ENCODE measurements at places on chromosomes 7 and 10.

GRCh38 chr10:94524146-94524545 lies 21.4 kb upstream of the HELLS start:
- no peak for DNase-seq
- H3K4me1 ChIP-seq, result no peaks in the 10 kb centered on the region
- H3K36me3 ChIP-seq, result no peaks in the 10 kb centered on the region
- H3K4me3 ChIP-seq, result no peak overlapping the region
- no peak overlapping the region for H3K27ac ChIP-seq

GRCh38 chr10:25178411-25178810 lies 3.6 kb downstream of the GPR158 start:
- H3K27me3 ChIP-seq, result no peaks in the 10 kb centered on the region
- no peak for DNase-seq
- no peak overlapping the region for H3K27ac ChIP-seq
- H3K4me3 ChIP-seq, result no peak overlapping the region
- H3K4me1 ChIP-seq, result peaks cover 6% of the 10 kb centered on the region

DNA sequence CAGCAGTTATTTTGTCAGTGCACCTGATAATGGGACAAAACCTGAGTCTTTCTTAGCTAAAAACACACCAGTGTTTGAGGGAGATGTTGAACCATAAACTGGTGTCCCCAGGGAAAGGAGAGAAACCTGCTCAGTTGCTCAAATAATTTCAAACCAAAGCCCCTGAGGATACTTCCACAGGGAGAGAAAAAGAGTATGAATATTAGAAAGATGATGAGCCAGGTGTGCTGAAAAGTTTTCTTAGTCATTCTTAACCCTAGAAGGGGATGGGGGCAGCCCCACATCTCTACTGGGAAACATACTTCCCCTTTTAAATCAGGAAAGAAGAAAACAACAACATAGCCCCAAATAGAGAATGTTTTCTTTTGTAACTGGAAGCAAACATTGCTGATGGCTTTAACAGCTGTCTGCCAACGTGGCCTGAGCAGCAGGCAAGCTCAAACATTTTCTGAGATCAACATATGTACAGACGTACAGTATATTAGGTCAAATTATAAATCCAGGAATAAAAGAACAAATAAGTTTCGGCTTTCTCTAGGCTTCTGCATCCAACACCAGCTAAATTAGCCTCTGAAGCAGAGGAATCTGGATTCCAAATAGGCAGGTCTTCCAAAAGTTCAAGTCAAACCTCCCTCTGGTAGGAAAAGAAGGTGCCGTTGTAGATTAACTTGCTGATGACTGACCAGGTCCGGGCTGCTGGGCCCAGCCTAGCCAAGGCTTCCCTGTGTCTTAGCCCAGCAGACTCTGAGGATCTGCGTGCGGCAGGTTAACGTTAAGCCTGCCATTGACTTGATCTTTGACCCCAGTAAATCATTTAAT lies 30.5 kb upstream of the FBXW4 start:
- no peak overlapping the region for H3K27ac ChIP-seq
- DNase-seq, result no peak
- H3K4me1 ChIP-seq, result no peaks in the 10 kb centered on the region
- H3K4me3 ChIP-seq, result no peak overlapping the region
- no peaks in the 10 kb centered on the region for H3K27me3 ChIP-seq

GRCh38 chr10:61000769-61001730 lies 57.1 kb upstream of the RHOBTB1 start:
- H3K4me3 ChIP-seq, result peak overlapping the region; percentile 33
- H3K27ac ChIP-seq, result no peak overlapping the region
- DNase-seq, result no peak
- peaks cover 4% of the 10 kb centered on the region for H3K4me1 ChIP-seq

DNA sequence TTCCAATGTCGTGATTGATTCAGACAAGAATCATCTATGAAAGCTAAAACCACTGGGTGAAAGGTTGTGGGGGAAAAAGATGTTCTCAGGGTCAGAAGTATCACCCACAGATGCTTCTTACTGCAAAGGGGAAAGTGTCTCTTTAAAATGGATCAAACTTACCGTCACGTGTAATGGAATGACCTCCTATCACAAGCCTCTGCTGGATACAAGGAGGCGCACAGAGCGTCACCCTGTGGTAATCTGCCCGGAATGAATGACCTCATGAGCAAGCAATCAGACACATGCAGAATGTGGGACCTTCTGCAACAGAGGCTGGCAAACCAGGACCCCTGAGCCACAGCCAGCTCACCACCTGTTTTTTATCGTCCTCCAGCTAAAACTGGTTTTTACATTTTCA lies 33.0 kb downstream of the WIPF3 start:
- no peak overlapping the region for H3K4me3 ChIP-seq
- no peaks in the 10 kb centered on the region for H3K36me3 ChIP-seq
- H3K27me3 ChIP-seq, result no peaks in the 10 kb centered on the region
- H3K27ac ChIP-seq, result no peak overlapping the region
- peaks cover 18% of the 10 kb centered on the region for H3K4me1 ChIP-seq

DNA sequence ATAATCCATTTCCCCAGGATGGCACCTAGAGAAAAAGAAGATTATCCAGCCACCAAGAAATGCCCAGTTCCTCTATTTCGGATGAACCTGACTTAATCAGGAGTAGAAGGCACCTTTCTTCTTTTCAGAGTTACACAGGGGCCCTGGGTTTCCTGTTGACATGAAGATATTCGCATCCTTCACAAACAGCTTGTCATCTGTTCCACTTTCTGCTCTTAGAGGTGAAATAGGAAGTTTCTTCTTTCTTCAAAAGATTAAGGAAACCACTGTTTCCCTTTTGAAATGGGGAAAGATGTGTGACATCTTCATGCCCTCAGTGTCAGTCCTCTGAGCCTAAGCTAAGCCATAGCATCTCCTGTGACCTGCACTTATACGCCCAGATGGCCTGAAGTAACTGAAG lies 39.1 kb upstream of the RAB18 start:
- no peaks in the 10 kb centered on the region for H3K4me1 ChIP-seq
- no peak overlapping the region for H3K4me3 ChIP-seq
- no peak for DNase-seq
- no peaks in the 10 kb centered on the region for H3K27me3 ChIP-seq
- H3K27ac ChIP-seq, result no peak overlapping the region
- H3K36me3 ChIP-seq, result no peaks in the 10 kb centered on the region

DNA sequence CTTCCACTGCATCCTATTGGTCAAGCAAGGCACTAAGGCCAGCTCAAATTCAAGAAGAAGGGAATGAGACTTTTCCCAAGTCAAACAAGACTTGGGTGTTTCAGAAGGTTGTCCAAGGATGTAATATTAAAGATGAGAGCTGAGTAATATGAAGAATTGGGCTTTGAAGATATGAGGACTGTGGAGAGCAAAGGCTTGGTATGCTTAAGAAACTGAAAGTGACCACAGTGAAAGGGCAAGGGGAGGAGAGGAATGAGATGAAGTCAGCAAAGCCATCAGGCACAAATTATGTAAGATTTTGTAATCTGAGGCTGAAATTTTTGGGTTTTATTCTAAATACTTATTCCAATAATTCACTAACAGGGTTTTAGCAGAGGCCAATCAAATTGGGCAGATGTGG lies 38.6 kb upstream of the NPY start:
- no peak overlapping the region for H3K27ac ChIP-seq
- H3K4me3 ChIP-seq, result no peak overlapping the region
- H3K36me3 ChIP-seq, result no peaks in the 10 kb centered on the region
- H3K27me3 ChIP-seq, result no peaks in the 10 kb centered on the region

DNA sequence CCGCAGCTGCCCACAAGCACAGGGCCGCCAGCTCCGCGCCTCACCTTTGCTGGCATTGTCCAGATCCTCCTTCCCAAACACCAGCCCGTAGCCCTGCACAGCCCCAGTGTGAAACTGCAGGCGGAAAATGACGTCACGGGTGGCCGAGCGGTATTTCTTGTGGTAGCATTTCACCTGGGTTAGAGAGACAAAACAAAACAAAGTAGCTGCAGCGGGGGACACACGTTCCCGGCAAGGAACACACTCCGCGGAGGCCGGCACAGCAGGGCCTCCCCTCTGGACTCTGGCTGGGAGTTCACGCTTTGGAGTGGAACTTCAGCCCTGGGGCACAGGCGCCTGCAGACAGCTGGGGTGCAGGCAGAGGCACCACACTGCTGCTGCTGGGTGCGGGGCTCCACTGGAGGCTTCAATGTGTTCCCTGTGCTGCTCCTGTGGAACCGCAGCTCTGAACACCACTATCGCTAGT lies 181.1 kb downstream of the TNS3 start:
- H3K4me3 ChIP-seq, result no peak overlapping the region
- H3K36me3 ChIP-seq, result no peaks in the 10 kb centered on the region
- no peaks in the 10 kb centered on the region for H3K27me3 ChIP-seq

DNA sequence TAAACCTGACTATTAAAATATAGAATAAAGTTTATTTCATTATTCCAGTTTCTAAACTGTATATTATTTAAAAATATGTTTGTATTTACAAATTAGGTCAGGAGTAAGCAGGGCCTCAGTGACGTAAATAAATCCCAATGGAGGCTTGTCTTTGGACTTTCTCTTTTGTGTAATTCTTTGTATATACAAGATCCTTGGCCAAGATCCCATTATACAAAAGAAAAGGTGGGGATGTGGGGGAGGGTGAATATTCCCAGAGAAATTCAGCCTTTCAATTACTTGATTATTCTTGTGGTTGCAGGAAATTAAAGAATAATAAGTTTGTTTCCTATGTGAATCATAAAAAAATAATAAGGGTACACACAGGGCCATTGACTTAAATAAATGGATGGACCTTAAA lies 178.7 kb upstream of the PRPS1L1 start:
- no peaks in the 10 kb centered on the region for H3K4me1 ChIP-seq
- H3K27me3 ChIP-seq, result no peaks in the 10 kb centered on the region
- no peak overlapping the region for H3K27ac ChIP-seq
- no peak for DNase-seq
- H3K36me3 ChIP-seq, result no peaks in the 10 kb centered on the region

DNA sequence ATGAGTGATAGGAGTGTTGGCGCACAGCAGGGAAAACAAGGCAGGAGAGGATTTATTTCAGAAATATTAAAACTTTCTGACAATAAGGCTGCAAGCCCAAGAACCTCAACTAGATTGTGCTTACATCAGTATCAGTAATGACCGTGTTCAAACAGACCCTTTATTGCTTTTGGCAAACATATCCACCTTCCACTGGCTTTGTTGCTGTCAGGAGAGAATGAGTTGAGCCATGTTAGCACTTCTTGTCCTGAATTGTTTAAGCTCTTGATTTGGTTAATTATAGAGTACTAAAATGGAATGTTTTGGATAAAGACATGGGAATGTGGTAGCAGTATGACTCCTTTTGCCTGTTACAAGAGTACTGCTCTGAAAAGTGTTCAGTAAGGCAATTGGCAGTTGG lies 3.8 kb downstream of the AHCYL2 start:
- peaks cover 4% of the 10 kb centered on the region for H3K4me1 ChIP-seq
- no peak overlapping the region for H3K27ac ChIP-seq
- no peaks in the 10 kb centered on the region for H3K27me3 ChIP-seq

- peaks cover 4% of the 10 kb centered on the region for H3K4me1 ChIP-seq
- no peak overlapping the region for H3K27ac ChIP-seq
- no peaks in the 10 kb centered on the region for H3K36me3 ChIP-seq
- H3K4me3 ChIP-seq, result no peak overlapping the region
- DNase-seq, result no peak
Observed at GRCh38 chr7:17910377-17910776, 29.9 kb downstream of the SNX13 start.

- no peaks in the 10 kb centered on the region for H3K4me1 ChIP-seq
- no peaks in the 10 kb centered on the region for H3K36me3 ChIP-seq
- DNase-seq, result no peak
- no peak overlapping the region for H3K27ac ChIP-seq
Observed at GRCh38 chr10:31484431-31485135, 165.6 kb downstream of the ZEB1 start.

DNA sequence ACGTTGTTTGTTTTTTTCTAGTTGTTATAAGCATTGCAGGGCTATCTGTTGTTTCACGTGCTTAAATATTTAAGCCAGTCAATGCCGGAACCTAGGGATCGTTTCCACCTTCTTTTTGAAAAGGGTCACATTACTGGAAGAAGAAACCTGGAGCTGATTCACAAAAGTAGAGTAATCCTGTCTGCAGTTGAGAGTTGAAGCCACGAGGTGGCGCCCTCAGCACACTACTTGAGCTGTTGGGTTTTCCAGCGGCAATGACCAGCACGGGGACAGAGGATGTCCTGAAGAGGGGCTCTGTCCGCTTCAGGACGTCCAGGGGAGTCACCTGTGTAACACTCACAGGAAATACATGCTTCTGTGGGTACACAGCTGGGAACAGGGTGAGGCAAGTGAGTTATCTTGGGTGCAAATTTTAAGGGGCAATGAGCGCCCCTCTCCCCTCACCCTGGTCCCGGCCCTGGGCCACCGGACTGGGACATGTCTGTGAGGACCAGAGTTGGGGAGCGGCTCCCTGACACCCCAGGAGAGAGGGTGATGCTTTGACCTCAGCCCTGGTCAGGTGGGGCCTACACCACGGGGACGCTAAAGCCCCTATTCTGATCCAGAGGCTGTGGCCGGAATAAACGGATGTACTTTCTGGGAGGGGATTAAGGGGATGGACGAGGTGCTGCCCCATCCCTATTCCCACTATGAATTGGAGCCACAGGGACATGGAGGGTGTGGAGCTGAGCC lies 26.3 kb upstream of the WDFY4 start:
- H3K36me3 ChIP-seq, result no peaks in the 10 kb centered on the region
- DNase-seq, result peak; percentile 69
- H3K4me1 ChIP-seq, result no peaks in the 10 kb centered on the region

GRCh38 chr10:123786306-123786705 lies 105.3 kb downstream of the CPXM2 start:
- no peak for DNase-seq
- no peaks in the 10 kb centered on the region for H3K4me1 ChIP-seq
- H3K4me3 ChIP-seq, result no peak overlapping the region
- H3K36me3 ChIP-seq, result no peaks in the 10 kb centered on the region
- no peaks in the 10 kb centered on the region for H3K27me3 ChIP-seq

GRCh38 chr7:1289666-1290025 lies 57.0 kb downstream of the UNCX start:
- no peaks in the 10 kb centered on the region for H3K36me3 ChIP-seq
- no peaks in the 10 kb centered on the region for H3K27me3 ChIP-seq
- H3K27ac ChIP-seq, result no peak overlapping the region
- H3K4me1 ChIP-seq, result peaks cover 2% of the 10 kb centered on the region

DNA sequence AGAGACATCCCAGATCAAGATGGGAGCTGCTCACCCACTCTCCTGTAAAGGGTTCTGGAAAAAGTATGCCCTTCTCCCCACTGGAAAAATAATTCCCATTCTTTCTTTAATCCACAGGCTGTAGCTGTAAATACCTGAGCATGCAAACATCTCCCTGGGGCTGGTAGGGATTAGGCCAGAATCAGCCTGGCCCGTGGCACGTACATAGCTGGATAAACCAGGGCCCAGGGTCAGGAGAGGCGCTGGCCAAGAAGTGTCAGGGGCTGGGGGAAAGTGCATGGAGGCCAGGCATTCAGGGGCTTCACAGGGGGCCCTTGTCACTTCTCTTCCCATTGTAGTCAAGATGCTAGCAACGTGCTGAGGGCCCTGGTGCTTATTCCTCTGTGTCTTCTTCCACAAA lies 30.7 kb upstream of the AQP1 start:
- no peak overlapping the region for H3K4me3 ChIP-seq
- no peaks in the 10 kb centered on the region for H3K4me1 ChIP-seq
- no peak overlapping the region for H3K27ac ChIP-seq
- H3K27me3 ChIP-seq, result no peaks in the 10 kb centered on the region
- H3K36me3 ChIP-seq, result no peaks in the 10 kb centered on the region
- no peak for DNase-seq
